H9 (cell line): ENCODE measurements at places on chromosomes 1 and 21. TPM values are rescaled to one million over a fixed set of nuclear protein-coding genes. Genes with fewer than 3 reads are reported as not detected.

GRCh38 chr1:227944090-227944930 is 3.4 kb downstream of the WNT9A start:
- H3K27ac ChIP-seq: no peak overlapping the region
- H3K36me3 ChIP-seq: no peaks in the 10 kb centered on the region
- no peak overlapping the region for H3K4me3 ChIP-seq
- no peaks in the 10 kb centered on the region for H3K4me1 ChIP-seq
- peaks cover 9% of the 10 kb centered on the region; the same call in 1 of the 2 replicates for H3K27me3 ChIP-seq

GRCh38 chr1:152145769-152146168 is 13.3 kb downstream of the RPTN start:
- H3K4me3 ChIP-seq: no peak overlapping the region
- H3K36me3 ChIP-seq: peaks cover 14% of the 10 kb centered on the region; the same call in 1 of the 2 replicates
- no peak for DNase-seq
- H3K4me1 ChIP-seq: no peaks in the 10 kb centered on the region

- no peaks in the 10 kb centered on the region for H3K4me1 ChIP-seq
- no peak overlapping the region for H3K27ac ChIP-seq
- H3K36me3 ChIP-seq: peaks cover 46% of the 10 kb centered on the region
- no peaks in the 10 kb centered on the region for H3K27me3 ChIP-seq
- no peak for DNase-seq
Observed at GRCh38 chr1:19300211-19300610, 11.6 kb upstream of the AKR7A3 start.

- H3K36me3 ChIP-seq: no peaks in the 10 kb centered on the region
- no peaks in the 10 kb centered on the region for H3K27me3 ChIP-seq
- peaks cover 13% of the 10 kb centered on the region for H3K4me1 ChIP-seq
- H3K4me3 ChIP-seq: no peak overlapping the region
- no peak for DNase-seq
Observed at GRCh38 chr1:223833948-223834347, 11.8 kb downstream of the TP53BP2 start.

- no peaks in the 10 kb centered on the region for H3K27me3 ChIP-seq
- no peak for DNase-seq
- no peak overlapping the region for H3K4me3 ChIP-seq
- no peaks in the 10 kb centered on the region; the same call in 1 of the 2 replicates for H3K36me3 ChIP-seq
- no peaks in the 10 kb centered on the region for H3K4me1 ChIP-seq
Observed at GRCh38 chr1:191022856-191023255, 545.2 kb upstream of the BRINP3 start.

The CR1 gene
- total RNA-seq: 0.02 and 0.04 TPM in 2 replicates

The FCRL2 gene
- not detected in 2 replicates for total RNA-seq
